ENCODE measurements at places on chromosomes 1 and 21.

GRCh38 chr1:4854367-4854766 is 200.0 kb downstream of the AJAP1 start:
- DNase-seq: no peak

DNA sequence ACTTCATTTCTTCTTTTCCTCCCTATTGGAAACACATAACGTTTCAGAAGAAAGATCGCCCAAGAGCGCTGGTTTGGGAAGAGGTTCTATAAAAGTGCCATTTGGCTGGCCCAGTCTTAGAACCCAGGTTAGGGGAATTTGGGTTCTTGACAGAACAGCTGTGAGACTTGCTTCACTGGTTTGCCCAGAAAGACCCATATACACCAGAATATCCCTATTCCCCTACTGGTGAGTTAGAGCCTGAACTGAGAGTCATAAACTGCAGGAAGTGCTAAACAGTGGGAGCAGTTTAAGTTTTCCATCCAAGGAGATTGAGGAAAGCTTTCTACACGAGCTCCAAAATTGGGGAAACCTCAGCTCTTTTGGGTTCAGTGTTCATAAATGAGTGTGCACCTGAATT is 275.2 kb downstream of the VAV3 start:
- no peak for DNase-seq

GRCh38 chr21:36927719-36928117 is 38.8 kb downstream of the HLCS start:
- DNase-seq: peak; percentile 48

GRCh38 chr21:16070207-16070651 is 340.4 kb downstream of the USP25 start:
- no peak for DNase-seq

DNA sequence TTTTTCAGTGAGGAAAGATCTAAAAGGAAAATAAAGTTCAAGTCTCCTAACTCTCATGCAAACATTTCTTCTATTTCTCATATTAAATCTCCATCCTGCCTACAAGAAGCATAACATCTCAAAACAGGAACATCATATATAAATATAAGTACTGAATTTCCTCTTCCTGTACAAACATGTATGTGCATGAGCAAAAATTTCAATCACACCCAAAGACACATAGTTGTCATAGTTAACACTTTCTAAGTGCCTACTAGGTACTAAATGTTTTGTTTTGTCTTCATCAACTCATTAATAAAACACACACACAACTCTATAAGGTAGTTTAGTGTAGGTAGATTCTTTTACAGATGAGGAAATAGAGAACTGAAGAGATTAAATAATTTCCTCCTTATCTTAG is 237.1 kb upstream of the ADGRL2 start:
- DNase-seq: no peak

DNA sequence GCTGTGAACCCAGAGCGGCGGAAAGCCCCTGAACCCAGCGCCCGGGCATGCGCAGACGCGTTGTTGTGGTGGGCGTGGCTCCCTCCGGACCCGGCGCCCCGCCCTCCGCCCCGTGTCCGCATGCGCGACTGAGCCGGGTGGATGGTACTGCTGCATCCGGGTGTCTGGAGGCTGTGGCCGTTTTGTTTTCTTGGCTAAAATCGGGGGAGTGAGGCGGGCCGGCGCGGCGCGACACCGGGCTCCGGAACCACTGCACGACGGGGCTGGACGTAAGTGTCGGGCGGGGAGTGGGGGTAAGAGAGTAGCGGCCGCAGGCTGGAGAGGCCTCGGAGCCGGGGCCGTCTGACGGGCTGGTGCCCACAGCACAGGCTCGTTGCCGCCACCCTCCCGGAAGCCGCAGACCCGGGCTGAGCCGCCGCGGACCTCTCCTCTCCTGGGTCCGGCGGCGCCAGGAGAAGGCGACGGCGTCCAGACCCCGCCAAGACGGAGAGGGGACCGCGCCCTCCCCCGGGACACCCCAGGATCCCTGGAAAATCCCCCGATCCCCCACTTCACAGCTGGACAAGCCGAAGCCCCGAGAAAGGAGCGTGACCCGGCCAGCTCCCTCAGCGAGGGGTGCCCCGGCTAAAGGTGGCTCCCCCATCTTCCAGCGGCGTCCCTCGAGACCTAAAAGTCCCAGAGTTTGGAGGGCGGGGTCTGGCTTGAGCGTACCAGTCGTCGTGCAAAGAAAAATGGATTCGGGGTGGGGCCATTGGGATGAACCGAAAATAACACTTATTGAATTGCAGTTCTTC is at the start of gene TMEM50A:
TSS of gene TMEM50A (plus strand) at position 147 of the 794 bp plus-strand sequence. CDS start 2,153 bp downstream, outside the sequence.
- DNase-seq: peak; percentile 87

DNA sequence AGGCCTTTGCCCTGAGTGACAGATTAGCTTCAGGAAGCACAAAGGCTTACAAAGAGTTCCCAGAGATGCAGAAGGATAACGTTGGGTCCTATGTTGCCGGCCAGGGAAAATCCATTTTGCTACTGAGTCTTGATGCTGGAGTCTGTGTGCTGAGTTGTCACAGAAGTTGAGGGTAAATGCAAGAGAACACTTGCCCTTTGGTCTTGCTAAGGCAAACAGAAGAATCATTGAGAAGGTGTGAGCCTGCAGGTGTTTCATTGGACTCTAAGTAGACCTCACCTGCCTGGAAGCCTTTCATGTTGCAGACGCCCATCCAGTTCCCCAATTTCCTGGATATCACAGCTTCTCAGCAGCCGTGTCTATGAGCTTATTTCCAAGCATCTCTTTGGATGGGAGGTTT is 105.2 kb downstream of the PCP4 start:
- DNase-seq: no peak

DNA sequence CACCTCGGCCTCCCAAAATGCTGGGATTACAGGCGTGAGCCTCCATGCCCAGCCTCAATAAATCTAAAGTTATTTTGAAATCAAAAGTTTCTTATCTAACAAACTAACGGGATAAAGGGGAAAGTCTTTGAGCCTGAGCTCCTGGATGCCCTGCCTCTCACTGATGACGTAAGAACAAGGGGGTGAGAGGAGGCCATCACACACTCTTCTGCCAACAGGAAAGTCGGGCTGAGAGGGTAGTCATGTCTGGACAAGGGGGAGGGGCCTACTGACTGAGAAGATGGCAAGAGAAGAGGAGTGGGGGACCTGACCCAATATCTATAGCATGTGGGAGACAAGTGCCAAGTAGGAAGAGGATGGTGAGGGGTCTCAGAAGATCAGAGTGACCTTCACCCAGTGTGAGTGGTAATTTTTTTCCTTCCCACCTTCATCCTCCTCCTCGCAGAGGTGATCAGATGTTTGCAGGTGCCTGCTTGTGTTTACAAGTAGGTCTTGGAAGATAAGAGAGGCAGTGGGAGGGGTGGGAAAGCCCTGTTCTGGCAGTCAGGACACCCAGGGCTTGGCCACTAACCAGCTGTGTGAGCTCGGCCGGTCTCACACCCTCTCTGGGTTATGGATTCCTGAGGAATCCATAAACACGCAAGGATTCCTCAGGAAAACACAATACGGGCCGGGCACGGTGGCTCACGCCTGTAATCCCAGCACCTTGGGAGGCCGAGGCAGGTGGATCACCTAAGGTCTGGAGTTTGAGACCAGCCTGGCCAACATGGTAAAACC is 9.6 kb downstream of the UQCRHL start:
- no peak for DNase-seq

DNA sequence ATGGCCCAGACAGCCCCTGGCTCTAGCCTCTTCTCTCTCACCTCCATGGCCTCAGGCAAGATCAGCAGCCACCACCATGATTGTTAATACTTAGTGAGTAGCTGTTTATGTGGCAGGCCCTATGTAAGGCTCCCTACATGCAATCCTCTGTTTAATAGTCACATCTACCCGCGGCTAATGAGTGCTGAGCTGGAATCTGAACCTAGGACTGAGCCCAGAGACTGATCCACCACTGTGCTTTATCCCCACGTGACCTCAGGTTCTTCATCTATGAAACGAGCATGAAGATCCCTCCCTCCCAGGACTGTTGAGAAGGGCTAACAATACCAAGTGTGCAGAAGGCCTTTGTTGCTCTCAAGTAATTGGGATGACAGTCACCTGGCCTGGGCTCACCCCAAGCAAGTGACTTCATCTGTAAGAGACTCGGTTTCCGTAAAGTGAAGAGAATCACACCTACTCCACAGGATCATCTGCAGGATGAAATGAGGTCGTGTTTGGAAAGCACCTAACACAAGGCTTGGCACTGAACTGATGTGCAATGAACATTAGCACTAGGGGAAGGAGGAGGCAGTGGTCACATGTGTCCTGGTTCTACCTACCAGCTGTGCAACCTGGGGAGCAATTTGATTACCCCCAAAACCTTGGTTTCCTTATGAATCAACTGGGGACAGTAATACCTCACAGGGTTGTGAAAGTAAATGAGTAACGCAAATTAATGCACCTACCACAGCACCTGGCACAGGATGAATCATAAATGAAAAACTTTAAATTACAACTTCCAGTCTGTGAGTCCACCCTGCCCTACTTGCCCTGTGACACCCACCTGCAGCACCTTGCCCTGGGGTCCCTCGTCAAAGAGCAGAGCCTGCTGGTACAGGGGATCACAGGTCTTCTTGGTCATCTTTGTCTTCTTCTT is 37.2 kb downstream of the RIMS3 start:
- no peak for DNase-seq

DNA sequence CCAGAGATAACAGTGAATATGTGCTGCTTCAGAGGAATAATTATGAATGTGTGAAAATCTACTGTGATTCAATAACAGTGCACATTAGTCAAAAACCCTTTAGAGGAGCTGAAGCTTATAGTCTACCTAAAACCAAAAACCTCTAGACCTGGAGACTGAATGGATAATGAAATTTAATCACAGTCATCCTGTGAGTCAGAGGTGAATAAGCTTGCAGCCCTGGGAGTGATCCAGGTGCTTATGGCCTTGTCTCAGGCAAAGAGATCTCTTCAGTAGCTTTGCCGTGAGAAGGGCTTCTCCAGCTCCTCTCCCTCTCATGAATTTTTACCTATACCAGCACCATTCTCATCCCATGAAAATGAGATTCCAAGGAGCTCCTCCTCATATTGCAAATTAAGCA is 81.3 kb upstream of the RGS4 start:
- DNase-seq: no peak

- no peak for DNase-seq
These were observed 216.4 kb downstream of the FMN2 start for GRCh38 chr1:240308096-240308495.

GRCh38 chr1:204578867-204579664 is 62.9 kb downstream of the MDM4 start:
- peak; percentile 35 for DNase-seq

DNA sequence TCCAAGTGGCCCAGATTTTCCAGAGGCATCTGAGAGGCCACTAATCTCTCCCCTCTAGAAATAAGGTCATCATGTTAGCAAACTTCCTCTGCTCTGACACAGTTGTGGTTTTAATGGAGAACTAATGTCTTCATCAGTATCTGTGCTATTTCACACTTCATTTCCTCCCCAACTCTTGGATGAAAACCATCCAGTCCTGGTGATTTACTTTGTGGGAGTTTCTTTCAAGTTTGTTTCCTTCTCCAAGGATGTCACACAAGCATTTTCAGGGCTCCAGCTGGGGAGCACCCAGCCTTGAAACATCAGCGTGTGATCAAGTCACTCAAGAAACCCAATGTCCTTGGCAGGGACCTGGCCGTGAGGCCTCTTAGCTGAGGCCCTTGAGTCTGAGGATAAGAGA is 38.8 kb downstream of the TBX15 start:
- no peak for DNase-seq

GRCh38 chr1:179217943-179218507 is 11.5 kb downstream of the ABL2 start:
- no peak for DNase-seq

DNA sequence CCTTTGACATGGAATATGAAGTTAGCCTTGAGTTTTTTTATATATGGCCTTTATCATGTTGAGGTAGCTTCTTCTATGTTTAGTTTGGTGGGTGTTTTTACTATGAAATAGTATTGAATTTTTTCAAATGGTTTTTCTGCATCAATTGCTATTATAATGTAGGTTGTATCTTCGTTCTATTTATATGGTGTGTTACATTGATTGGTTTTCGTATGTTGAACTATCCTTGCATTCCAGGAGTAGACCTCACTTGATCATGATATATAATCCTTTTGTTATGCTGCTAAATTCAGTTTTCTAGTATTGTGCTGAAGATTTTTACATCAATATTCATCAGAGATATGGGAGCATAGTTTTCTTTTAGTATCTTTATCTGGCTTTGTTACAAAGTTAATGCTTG is 55.8 kb downstream of the C1orf198 start:
- DNase-seq: no peak

GRCh38 chr21:41411449-41412089 is 14.5 kb upstream of the MX1 start:
- no peak for DNase-seq

GRCh38 chr1:1315435-1315954 is 7.1 kb downstream of the PUSL1 start:
- DNase-seq: no peak

DNA sequence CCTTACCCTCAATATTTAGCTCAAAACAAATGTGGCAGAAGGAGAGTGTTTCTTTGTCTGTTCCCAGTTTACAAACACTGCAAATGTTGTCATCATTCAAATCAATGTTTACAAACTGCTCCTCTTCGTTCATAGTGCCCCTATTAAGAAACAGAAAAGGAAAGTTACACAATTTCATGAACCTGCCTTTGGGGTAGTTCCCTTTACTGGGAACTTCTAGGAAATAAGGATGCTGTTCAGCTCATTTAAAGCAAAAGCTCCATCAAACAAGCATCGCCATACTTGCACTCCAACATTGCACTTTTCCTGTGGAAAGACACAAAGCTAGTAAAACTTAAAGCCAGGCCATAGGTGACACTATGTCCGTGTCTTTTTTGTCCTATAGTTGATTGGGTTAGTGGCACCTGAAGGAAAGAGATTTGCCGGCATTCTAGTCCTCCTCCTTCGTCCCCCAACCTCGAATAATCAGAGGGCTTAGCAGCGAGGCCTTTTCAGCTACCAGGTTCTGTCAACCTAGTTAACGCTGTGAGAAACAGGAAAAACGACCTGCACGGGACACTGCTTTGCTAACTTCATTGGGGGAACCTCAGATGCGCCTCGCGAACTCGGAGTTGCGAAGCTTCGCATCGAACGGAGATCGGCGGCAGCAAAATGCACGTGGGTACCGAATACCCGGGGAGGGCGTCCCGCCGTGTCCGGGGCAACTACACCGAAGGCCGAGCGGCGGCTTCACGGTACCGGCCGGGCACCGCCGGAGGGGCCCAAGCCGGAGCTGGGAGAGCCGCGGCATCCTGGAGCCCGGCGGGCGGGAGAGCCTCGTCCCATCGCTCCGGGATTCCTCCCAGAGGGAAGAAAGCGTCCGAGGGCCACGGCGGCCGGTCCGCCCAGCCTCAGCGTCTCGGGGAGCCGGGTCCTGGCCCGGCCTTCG is 706 bp downstream of the C21orf91 start:
- peak; percentile 13 for DNase-seq

- DNase-seq: no peak
These were observed 116.9 kb downstream of the TGFBR3 start for GRCh38 chr1:91768786-91769725.

- no peak for DNase-seq
These were observed 660 bp downstream of the CD1C start for GRCh38 chr1:158290321-158290844.

DNA sequence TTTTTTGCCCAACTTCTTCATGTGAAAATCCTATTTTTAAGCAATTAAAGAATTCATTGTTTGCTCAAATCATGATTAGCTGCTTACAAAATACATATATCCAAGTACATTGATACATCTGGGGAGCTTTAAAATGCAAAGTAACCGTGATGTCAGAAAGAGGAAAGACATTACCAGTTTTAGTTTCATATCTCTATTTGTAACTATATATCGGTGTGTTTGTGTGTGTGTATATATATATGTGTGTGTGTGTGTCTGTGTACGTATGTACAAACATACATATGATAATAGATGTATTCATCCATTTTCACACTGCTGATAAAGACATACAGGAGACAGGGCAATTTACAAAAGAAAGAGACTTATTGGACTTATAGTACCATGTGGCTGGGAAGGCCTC is 310.1 kb downstream of the DPYD start:
- no peak for DNase-seq
